Effector memory CD8-positive, alpha-beta T cell (primary cell): ENCODE measurements at places on chromosomes 16 and 17.

DNA sequence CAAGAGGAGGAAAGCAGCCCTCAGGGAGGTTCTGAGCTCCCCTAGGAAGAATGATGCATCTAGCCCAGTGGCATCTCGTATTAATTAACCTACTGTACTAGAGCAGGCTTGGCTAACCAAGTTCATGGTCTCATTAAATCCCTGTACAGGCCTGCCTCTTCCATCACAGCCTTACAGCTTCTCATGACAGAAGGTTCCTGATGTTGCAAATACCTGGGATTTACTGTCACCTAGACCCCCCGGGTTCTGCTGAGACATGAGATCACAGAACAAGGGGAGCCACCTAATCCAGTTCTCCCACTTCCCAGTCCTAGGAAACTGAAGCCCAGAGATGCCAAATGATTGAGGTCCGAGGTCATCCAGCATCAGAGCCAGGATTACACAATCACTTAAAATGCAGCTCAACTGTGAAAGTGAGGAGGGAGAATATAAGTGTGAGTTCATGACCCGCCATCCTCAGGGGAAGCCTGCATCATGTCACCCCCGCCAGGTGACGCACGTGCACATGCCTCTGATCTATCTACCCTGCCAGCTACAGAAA is 23.9 kb downstream of the ACLY start:
- DNase-seq = no peak

DNA sequence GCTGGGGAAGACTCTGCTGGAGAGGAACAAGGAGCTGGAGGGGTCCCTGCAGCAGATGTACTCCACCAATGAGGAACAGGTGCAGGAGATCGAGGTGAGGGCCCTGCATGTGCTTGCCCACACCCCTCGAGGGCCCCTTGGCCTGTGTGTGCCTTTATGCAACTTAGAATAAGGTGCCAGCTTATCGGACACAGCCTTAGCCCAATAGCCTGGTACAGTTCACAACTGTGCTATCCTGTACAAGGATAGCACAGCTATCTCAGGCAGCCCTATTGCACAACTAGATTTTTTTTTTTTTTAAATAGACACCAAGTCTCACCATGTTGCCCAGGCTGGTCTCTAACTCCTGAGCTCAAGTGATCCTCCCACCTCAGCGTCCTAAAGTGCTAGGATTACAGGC is 12.1 kb downstream of the CDR2L start:
- DNase-seq = no peak

- DNase-seq = no peak
These were observed 30.1 kb downstream of the VPS35 start for GRCh38 chr16:46658925-46659324.

- no peak for DNase-seq
These were observed 27.7 kb downstream of the NECAB2 start for GRCh38 chr16:83995754-83996153.

GRCh38 chr16:71894229-71894920 is 956 bp upstream of the IST1 start:
- DNase-seq = peak; percentile 4

- no peak for DNase-seq
These were observed 15.5 kb downstream of the ASIC2 start for GRCh38 chr17:33277436-33278100.
